Fibroblast of villous mesenchyme (primary cell): ENCODE measurements at places on chromosomes 1 and 21.

DNA sequence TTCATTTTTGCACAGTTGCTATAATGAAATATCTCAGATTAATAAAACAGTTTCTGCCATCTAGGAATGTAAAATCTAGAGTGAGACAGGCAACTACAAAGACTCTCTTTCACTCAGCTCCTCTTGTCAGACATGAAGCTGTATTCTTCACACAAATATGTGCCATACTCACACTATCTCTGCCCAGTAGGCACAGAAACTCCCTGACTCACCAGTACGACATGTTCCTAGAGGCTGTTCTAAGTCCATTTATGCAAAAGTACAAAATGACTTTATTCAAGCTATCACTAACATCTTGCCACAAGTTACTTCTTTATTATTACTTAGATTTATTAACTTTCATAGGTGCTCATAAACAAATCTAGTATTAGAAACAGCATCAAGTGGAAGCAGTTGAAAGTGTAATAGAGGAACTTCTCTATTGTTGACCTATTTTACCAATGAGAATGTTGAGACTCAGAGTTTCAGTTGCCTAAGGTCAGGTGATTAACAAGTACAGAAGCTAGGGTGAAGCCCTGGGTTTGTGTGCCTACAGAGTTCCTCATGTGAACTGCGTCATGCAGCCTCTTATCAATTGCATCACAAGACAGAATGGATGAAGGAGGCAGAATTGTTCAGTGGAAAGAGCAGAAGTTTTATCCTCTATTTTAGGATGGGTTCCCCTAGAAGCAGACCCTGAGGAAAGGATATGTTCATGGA is 98.9 kb downstream of the RGS2 start:
- peak; percentile 32 for DNase-seq

DNA sequence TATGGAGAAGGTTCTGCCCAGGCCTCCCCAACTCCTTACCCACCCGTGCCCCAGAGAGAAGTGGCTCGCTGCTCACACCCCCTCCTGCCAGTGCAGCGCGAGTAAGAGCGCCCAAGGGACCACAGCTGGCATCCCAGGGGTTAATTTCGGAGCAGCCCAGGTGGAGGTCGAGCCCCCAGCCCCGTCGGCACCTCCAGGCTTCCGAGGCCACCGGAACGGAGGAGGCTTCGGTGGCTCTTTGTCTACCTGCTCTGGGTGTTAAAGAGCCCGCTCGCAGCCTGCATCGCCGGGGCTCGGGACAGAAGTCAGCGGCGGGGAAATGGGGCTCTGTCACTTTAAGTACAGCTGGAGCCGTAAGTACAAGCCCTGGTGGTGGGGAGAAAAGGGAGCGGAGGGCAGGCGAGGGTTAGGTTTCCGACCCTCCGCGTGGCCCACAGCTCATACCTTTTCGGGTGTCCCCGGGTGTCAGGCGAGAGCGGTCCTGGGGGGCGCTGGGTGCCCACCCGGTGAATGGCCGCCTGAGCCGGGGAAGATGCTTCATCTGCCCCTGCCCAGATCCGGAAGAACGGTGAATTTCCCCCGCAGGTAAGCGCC is 89.4 kb upstream of the IPO9 start:
- DNase-seq, result peak; percentile 69

DNA sequence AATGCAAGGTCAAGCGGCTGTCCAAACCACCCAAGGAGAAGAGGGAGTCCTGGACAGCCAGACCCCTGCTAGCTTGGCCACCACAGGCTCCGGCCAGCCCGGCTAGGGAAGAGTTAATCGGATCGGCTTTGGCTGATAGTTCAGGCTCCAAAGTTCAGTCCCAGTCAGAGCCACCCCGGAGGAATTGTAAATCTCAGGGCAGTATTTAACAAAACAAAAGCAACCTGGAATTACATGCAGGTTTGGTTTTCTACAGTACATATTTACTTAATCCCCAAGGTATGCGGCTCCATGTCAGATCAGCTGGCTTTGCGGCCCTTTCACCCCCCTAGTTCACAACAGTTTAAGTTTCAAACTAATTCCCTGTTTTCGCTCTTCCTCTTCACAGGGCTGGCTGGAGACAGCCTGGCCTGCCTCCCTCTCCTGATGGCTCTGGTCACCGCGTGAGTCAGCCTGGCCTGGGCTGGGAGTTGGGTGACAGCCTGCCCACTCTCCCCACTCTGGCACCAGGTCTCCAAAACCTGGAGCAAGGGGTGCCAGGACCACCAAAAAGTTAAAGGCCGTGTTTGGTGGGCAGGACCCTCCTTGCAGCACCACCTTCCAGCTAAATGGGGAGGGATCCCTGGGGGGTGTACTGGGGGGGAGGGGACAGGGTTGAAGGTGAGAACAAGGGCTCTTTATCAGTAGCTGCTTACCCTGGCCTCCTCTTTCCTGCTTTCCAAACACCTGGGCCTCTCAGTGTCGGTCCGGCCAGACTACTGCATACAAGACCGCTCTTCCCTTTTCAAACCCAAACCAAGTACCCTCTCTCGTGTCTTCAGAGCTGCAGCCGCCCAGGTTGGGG is 1.9 kb downstream of the DHRS3 start:
- peak; percentile 71 for DNase-seq

- DNase-seq, result no peak
These were observed 28.0 kb upstream of the IFNGR2 start for GRCh38 chr21:33375101-33375644.

GRCh38 chr21:34994766-34995631 is 54.1 kb downstream of the RUNX1 start:
- no peak for DNase-seq

GRCh38 chr1:26702680-26703038 is 6.8 kb downstream of the ARID1A start:
- DNase-seq, result no peak

DNA sequence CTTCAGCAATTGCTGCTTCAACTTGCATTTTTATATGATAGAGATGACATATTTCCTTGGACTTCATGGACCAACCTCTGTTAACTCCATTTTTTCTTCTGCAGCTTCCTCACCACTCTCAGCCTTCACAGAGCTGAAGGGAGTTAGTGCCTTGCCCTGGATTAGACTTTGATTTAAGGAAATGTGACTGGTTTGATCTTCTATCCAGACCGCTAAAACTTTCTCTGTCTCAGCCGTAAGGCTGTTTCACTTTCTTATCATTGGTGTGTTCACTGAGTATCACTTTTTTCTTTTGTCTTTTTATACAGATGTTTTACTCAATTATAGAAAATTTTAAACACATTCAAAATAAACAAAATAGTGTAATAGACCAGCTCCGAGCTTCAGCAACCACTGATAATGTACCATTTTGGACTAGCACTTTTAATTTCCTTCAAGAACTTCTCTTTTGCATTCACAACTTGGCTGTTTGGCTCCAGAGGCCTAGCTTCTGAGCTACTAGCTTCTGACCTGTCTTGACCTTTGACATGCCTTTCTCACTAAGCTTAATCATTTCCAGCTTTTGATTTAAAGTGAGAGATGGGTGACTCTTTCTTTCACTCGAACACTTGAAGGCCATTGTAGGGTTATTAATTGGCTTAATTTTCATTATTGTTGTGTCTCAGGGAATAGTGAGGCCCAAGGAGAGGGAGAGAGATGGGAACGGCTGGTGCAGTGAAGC is 9.3 kb downstream of the NEK7 start:
- DNase-seq, result no peak

GRCh38 chr1:60998786-60999185 is 83.6 kb upstream of the NFIA start:
- no peak for DNase-seq

DNA sequence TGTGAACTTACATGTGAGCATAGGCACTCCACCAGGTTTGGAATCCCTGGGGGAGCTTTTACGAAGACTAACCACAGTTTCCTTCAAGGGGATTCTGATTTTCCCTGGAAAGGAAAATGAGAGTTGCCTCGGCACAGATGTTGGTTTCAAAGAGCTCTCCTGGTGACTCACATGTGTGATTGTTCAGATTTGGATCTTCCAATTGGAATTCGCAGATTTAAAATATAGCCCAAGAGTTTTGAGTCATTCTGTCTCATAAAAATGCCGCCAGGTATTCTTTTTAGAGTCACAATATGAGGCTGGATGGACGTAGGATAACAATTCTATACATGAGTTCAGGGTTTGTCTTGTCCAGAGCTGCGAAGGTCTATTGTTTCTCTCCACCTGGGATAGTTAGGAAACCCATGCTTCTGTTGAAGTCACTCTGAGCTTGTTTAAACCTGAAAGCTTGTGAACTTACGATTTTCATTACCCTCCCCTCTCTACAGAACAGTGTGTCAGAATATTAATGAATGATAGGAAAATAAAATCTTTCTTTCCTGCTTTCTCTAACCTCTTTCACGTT is 64.9 kb downstream of the TGFB2 start:
- DNase-seq, result no peak

DNA sequence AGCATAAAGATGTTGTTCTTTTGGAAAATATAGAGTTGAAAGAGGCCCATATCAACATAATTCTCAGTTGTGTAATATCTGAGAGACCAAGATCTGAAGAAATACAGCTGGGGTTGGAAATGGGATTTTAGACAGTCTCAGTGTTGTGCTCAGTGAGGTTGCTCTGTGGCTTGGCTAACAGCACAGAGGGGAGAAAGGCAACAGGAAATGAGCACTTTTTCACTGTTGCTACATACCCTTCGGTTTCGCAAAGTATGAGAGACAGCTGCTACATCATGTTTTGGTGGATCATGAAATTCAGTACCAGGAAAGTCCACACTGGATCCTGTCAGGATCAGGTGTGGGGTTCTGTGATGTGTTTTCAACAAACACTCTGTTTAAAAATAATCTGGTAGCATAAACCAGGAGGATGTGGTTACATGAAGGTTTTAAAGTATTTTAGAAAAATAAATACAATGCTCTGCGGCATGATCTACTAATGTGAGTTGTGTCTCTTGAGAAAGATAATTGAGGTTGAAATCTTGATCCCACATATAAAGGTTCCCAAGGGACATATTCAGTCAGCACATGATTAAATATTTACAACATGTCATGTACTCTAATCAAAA is 7.0 kb upstream of the GPR88 start:
- peak; percentile 88 for DNase-seq

GRCh38 chr1:197464044-197464443 is 196.0 kb downstream of the CRB1 start:
- peak; percentile 91 for DNase-seq

- no peak for DNase-seq
These were observed 11.8 kb upstream of the RASSF5 start for GRCh38 chr1:206495493-206496046.

- no peak for DNase-seq
These were observed 71.9 kb downstream of the LHX9 start for GRCh38 chr1:197989058-197989457.

GRCh38 chr1:208682664-208683013 is 438.5 kb upstream of the PLXNA2 start:
- no peak for DNase-seq

DNA sequence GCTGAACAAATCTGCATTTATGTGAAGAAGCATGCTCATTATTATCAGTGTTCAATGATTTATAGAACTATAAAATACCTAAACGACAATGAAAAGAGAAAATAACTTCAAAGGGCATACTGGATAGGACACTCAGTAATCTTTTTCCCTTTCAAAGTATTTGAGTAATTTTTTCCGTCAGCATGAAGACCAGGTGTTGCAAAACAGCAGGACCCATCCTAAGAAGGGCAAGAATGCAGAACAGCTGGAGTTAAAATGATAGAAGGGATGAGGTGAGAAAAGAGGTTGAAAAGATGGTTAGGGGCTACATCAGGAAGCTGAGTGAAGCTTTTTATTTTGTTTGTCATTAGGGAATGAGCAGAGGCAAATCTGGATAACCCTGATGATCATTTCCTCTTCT is 7.1 kb upstream of the RGS18 start:
- DNase-seq, result no peak

GRCh38 chr1:209505044-209505443 is 78.5 kb upstream of the CAMK1G start:
- DNase-seq, result no peak

- DNase-seq, result no peak
These were observed 599.1 kb downstream of the PTPRU start for GRCh38 chr1:29835406-29835805.

DNA sequence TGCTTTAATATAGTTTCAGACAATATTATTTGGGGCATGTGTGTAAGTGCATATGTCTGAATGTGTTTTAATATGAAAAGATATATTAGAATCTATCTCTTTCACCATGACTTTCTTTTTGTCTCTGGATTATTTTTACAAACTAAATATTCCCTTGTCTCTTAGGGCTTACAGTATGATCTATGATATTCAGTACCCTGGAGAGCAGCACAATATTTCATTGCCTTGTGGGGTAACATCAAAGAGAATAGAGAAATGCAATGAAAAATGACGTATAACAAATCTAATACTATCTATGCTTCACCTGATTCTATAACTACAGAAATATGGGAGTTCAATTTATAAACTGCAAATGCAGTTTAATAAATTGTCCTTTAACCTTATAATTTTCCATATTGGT is 2084.5 kb downstream of the MRPL39 start:
- DNase-seq, result no peak
